ENCODE measurements at places on chromosomes 4 and X.

DNA sequence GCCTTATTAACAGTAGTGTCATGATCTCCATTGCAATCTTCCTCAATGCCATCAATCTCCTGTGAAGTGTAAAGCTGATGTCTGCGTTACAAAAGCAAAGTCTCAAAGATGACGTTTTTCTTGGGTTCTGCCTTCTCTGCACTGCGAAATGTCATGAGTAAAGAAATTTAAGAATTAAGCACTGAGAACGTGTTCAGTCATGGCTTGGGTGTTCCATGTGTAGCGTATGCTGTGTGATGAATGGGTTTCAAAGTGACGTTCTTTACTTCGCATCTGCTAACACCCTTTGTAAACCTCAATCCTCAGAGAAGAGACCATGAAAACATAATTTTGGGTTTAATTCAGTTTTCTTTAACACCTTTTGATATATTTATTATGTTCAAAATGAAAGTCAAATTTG is 999 bp downstream of the NAP1L5 start:
- no peak for DNase-seq

DNA sequence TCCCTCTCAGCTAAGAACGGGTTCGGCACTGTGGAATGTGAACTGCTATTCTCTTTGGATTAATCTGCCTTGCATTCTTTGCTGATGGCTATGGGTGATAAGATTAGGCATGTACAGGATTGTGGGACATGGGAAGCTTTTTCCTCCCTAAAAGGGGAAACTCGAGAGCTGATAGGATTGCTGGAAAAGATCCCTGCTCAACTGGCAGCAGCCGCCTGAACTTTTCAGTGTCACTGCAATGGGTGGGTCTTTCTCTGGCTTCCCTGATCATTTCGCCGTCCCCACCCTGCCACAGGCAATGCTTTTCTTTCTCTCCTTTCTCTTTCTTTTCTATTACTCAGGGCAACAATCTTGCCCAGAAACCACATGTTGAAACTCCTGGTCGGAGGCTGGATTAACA is 20.5 kb downstream of the PAGE2 start:
- DNase-seq = no peak

- DNase-seq = no peak
Observed at GRCh38 chrX:1086444-1087409, 125.7 kb downstream of the CRLF2 start.

DNA sequence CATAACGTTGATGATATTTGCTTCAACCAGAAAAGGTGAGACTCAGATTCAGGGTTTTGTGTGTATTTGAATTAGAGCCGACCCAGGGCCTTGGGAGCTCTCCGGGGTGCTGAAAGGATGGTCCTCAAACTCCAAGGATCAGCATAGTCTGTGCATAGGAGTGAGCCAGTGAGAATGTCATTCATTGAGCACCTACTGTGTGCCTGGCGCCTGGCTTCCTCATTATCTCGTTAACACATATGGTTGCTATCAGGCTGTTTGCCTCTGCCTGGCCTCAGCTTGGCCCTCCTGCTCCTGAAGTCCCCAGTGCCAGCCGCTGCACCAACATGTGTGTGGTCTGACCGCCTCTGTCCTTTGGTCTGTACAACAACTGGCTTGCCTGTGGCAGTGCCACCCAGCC is 25.1 kb upstream of the JAKMIP1 start:
- DNase-seq = no peak

DNA sequence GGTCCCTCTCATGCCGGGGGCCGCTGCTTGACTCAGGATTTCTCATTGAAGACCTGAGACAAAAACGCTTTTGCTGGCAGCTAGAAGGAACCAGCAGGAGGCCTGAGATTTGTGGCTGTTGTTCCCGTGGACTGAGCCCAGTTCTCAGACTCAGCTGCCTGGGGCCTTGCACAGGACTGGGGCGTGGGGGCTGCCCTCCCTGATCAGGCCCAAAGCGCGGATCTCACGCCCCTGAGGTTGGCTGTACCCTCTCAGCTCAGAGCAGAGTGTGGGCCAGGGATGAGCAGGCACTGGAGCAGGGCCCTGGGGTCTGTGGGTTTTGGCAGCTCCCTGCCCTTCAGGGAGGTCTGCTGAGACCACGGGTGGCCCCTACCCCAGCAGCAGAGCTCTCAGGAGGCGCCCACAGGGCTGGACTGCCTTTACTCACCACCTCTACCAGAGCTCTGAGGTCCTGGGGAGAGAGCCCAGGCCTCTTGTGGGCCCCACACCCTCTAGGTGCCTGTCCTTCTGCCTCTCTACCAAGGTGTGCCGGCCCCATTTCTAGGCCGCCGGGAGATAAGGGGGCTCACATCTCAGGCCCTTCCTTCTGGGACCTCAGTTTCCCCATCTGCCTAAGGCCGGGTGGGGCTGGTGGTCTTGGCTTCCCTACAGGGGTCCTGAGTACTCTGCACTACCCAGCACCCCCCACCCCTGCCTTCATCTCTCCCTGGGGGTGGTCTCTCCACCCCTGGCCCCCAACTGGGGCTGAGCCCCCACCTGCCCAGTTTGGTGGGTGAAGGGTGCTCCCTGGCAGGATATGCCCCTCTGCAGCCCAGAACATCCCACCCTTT is 5.6 kb downstream of the MSANTD1 start:
- DNase-seq = no peak

DNA sequence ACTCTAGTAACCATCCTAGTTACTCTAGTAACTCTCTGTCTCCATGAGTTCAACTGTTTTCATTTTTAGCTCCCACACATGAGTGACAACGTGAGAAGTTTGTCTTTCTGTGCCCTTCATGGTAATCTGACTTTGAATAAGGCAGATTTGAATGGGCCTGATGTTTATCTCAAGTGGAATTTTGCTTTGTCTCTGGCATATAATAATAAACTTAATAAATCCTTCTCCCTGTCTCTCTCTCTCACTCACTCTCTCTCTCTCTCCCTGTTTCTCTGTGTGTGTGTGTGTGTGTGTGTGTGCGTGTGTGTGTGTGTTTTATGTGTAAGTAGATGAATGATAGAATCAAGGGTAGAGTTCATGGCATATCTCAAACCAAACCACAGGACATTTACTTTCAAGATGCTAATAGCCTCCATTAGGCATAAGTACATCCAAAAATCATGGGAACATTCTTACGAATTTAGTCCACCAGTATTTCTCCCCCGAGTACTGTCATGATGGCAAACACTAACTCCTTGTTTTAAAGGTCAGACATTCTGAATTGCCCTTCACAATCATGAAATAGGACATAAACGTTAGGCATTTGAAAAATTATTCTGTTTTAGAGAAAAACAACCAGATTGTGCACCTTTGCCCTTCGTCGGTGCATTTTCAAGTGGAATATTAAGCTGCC is 193.1 kb downstream of the SPATA18 start:
- DNase-seq = no peak

GRCh38 chrX:119518371-119518770 is 46.8 kb downstream of the STEEP1 start:
- no peak for DNase-seq

GRCh38 chr4:176875446-176875930 is 82.8 kb upstream of the VEGFC start:
- no peak for DNase-seq

DNA sequence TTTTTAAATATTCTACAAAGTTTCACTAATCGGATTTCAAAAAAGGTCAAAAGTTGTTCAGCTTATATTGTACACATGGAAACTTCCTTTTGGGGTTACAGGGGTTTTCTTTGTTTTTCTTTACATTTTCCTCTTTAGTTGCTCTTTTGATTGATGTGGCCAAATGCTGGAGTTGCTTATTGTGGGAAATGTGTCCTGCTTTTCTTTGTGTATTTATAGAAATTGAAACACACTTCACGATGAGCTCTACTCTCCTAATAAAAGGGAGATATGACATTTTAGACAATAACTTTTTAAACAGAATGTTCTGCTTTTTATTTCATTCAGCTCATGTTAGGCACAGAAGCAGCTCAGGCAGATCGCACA is 50.7 kb upstream of the SPRY1 start:
- DNase-seq = no peak

DNA sequence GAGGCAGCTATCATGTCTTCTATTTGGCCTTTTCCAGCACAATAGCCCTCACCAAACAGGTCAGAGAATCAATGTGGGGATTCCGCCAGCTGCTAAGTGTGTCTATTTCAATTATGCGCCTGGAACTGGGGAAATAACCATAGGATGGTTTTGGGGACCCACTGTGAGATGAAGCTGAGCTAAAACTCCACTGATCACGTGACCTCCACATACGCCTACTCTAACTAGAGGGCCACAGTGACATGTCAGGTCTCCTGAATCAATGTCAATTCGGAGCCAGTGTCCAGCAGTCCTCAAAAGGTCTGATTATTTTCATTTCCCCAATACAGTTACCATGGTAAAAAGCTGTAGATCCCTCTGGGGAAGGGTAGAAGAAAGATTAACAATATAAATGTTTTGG is 10.2 kb upstream of the BANK1 start:
- DNase-seq = no peak

- DNase-seq = no peak
Observed at GRCh38 chr4:144495944-144496343, 150.0 kb upstream of the HHIP start.

GRCh38 chr4:76581077-76581962 is 146.3 kb downstream of the SHROOM3 start:
- DNase-seq = no peak

GRCh38 chrX:136185401-136186022 is 38.2 kb downstream of the FHL1 start:
- DNase-seq = no peak

Measured in GM06990 (cell line).